ENCODE measurements at places on chromosomes 3 and 15.

DNA sequence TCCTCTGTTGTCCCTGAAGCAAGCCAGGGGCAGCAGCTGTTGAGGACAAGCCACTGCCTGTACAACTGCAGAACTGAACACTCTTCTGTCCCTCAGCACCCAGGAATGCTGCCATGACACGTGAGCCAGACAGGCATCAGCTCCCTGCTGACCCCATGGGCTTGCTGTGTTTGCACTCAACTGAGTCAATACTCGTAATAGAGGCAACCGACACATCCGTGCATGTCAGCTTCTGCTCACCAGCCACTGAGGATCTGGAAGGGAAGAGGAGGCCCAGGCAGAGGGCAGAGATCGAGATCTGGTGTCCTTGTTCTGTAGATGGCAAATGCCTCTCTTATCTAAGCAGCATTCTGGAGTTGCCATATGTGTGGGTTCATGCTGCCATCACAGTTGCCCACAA is 54.3 kb upstream of the SEC61A1 start:
- no peak for DNase-seq

- no peak for DNase-seq
Measured at GRCh38 chr15:88603885-88604284, 17.3 kb upstream of the AEN start.

DNA sequence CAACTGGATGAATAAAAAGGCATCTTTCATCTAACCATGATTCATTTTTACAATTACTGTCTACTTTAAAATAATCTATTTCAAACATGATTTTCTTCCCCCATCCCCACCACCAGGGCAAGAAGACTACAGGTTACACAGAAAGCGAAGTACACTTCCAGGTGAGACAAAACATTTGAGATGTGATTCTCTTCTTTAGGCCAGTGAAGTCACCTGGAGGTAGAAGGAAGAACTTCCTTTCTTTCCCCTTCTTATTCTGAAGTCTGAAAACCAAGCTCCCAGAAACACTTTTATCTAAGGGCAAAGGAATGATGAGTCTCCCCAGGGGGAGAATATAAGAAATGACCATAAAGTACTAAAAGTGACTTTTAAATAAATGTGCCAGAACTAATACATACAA is 36.7 kb downstream of the SHQ1 start:
- no peak for DNase-seq

DNA sequence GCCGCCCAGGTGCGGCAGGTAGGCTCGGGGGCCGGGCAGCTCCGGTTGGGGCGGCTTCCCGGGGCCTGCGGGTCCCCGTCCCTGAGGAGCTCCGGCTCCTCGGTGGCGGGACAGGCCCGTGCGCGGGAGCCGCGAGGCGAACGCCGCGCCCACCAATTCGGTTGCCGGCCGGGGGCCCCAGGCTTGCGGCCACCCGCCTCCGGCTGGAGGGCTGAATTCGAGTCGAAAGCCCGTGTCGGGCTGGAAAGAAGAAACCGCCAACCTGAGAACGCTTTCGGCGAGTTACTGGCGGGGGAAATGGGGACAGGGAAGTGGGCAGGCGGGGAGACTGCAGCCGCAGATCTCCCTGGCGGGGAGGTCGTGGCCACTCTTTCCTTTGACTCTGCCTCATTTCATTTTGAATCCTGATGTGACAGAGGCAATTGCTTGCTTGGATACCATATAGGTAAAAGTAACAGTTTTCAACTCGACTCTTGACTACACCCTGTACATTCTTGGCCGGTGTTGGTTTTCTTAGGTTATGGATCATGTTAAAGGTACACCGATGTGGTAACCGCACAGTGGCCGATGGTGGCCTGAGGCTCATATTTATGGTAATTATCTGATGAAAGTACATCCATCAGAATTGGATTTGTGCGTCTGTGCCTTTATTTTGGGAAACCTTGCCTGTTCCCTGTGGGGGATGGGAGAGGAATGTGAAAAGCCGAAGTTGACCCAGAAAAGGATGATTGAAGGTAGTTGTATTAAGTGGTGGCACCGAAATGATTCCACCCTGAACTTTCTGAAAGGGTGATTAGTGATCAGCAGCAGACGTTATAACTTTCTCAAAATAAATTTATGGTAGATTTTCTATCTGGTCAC is 1.7 kb downstream of the B3GNT5 start:
- no peak for DNase-seq

DNA sequence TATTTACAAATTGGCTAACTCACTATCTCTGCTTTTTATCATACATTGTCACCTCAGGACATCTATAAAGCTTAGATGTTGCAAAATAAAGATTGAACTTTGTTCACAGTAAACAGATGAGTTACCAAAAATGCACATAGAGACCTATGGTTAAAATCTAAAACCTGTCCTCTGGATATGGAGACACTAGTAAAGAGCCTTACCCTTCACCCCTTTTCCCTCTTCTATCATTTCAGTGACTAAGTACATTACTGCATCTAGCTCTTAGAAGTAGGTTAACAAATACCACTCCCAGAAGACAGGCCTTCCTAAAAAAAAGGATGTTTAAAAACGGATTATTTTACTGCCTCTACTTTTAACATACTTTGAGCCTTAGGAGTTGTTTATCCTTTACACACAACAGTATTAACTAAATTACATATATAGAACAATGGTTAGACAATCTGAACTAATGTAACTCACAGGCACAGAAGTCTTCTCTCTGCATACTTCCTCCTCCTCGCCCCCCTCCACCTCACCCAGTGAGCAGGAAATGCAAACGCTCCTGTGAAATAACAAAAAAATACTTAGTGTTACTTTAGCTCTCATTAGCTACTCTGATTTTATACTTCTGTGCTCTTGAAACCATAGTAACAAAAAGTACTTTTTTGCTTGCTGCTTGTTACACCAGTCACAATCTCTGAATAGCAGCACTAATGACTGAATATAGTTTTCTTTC is 23.3 kb downstream of the IREB2 start:
- no peak for DNase-seq

DNA sequence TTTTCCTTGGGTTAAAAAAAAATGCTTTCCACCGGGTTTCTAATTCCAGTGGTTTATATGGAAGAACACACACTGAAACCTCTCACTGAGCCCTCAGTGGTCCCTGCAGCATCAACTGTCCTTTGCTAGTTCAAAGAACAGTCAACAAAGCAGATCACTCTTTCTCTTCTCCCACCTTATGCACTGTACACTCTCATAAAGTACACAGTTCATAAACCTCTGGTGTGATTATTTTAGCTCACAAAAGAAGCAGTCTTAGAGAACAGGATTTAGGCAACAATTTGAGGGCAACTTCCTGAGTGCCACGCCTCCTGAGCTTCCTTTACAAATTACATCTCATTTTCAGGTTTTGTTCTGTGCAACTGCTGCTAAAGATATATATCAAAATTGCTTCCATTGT is 728.4 kb upstream of the GOLIM4 start:
- DNase-seq: no peak

DNA sequence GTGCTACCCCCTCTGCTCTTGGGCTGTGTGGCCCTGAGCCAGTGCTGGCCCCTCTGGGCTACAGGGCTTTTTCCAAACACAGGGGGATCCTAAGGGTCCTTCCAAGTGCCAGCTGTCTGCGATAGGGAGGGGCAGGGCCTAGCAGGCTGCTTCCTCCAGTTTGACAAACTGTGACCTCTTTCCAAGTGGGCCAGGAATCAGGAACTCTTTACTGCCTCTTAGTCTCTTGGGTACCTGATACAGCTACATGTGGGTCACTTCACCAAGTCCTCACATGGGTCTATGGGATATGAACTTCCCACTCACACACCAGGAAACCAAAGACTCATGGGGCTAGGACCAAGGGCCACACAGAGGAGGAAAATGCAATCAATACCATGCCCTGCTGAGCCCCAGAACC is 25.4 kb downstream of the SEC61A1 start:
- no peak for DNase-seq

DNA sequence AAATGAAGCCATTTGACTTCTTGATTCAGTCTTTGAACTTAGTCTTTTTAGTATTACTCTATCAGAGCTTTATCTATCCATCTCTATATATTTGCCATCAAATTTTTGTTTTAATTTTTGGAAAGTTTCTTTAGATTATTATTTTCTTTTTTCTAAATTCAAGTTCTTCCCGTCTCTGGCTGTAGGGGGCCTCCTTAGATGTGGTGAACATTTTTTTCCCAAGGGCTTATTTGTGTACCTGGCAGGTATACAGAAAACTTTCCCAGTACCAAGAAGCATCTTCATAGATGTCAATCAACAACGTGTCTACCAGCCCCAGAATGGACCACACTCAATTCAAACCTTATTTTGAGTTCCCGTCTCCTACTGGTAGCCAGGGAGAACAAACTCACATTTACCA is 486.8 kb upstream of the CNTN4 start:
- no peak for DNase-seq

- DNase-seq: no peak
Measured at GRCh38 chr15:36632226-36632625, 52.8 kb downstream of the CDIN1 start.

- DNase-seq: no peak
Measured at GRCh38 chr3:14524311-14524711, 15.8 kb downstream of the GRIP2 start.

- DNase-seq: no peak
Measured at GRCh38 chr3:53496392-53496670, 1.9 kb downstream of the CACNA1D start.

- no peak for DNase-seq
Measured at GRCh38 chr3:8445861-8446260, 55.8 kb upstream of the LMCD1 start.

DNA sequence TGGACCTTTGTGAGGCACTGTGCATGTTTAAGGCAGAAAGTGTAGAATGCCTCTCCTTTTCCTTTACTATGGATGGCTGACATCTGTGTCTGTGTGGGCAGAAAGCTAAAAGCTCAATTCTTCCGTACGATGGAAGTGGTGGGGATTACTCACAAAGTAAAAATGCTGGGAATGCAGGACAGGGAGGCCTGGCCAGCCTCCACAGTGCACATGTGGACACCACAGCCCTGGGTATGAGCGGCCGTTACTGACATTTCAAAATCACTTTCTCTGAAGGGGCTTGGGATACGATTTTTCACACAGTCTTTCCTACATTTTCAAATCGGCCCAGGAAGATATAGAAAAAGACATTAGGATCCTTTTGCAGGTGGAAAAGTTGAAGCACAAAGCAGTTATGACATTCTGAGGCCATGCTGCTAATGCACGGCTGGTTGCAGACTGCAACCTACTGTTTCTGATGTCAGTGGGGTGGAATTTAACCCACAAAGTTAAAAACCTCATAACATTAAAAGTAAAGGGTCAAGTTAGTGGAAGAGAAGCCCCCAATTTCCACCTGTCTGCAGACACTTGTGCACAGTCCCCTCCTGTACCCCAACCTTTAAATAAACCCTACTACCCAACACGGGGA is 27.9 kb downstream of the EHD4 start:
- DNase-seq: no peak

DNA sequence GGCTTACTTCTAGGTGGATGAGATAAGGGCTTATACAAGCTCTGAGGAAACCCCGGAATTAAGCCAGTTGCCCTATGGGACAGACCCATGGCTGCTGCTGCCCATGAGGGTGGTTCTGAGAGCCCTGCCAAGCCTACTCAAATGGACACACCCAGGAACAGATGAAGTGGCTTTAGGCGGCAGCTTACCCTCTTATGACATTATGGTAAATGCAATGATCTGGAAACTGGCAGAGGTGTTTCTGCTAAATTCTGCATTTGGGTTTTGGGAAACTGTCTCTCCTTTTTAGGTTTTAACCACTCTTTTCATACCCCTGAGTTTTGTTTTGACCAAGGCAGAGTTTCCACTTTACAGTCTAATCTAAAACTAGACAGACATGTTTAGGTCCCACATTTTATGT is 9.0 kb upstream of the ZBED2 start:
- DNase-seq: no peak

DNA sequence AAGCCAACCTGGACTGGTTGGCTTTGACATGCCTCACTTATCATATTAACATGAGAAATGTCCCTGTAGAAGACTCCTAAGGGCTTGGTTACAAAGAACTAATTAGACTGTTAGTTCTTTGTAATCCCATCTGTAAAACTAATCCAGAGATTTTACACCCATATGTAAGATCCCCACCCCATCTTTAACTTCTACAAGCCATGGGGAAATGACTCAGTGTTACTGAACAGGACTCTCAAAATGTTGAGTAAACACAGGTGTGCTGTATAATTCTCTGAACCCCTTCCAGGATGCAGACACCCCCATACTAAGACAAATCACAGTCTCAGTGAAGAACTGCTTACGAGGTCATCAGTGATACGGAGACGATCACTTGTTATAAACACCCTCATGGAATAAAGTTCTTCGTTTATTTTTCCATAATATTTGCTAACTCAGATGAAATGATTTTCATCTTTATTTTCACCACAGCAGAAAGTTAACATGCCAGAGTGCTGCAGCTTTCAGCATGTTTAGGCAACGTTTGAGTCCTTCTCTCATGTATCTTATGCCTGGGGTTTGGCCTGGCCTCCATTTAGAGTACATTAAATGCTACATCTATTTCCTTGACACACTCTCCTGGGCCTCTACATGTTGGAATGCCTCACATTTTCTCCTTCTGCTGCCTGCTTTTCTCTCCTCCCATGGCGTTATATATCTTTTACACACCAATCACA is 55.3 kb upstream of the LEKR1 start:
- no peak for DNase-seq

DNA sequence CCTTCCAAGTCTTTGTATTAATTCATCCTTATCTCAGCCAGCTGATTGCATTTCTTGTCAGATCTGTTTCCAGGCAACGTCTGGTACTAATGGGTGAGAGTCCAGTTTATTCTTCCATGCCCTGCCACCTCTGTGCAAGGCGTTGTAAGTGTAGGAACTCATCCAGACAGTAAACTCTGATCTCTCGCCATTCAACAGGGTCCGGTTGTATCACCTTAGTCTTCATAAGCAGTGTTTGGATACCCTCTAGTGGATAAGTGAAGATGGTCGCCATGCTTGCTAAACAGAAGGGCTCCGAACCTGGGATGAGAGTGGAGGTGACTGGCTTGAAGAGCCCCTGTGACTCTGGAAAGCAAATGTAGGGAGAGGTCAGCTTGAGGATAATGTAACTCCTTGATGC is 51.6 kb upstream of the CMTM7 start:
- no peak for DNase-seq

DNA sequence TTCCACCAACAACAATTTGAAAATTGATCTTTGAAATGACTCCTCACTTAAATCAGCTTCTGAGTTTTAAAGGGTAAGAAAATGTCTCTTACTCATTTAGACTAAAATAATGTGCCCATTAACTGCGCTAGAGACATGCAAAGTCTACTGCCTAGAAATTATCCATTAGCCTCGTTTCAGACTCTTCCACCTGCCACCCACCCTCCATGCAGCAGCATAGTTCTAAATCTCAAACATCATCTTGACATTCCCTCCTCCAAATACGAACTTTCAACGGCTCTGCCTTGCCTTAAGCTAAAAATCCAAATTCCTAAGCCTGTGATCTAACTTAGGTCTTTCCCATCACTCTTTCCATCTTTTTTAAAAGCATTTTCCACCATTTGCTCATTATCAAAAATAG is 66.6 kb upstream of the ST8SIA2 start:
- DNase-seq: no peak
